ENCODE measurements at places on chromosomes 6 and 20.

DNA sequence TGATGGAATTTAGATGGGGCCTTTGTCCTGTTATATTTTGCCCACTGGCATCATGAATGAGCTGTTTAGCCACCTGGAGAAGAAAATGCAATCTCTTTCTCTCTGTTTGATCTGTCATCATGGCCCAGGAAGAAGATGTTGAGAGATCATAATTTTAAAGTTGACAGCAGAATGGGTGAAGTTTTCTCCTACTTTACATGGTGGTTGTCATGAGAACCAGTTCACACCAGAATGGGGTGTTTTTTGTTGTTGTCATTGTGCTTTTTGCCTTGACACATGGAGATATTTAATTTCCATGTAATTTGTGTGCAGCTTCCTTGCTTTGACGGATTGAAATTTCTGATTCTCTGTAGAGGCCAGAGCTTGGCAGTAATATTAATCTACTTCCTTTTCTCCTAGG lies 122.5 kb downstream of the FARS2 start:
- DNase-seq, result no peak

- DNase-seq, result no peak
Observed at GRCh38 chr6:141401168-141401567, 731.6 kb upstream of the GJE1 start.

DNA sequence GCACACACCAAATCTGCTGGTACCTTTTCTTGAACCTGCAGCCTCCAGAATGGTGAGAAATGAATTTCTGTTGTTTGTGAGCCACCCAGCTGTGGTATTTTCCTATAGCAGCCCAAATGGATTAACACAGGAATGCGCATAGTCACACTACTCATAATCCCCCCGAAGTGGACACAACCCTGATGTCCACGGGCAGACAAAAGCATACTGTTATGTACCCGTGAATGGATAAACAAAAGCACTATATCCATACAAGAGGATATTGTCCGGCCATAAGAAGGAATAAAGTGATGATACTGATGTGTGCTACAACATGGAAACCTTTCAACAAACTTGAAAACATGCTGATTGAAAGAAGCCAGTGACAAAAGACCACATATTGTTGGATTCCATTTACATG lies 25.1 kb upstream of the RPP40 start:
- DNase-seq, result no peak

DNA sequence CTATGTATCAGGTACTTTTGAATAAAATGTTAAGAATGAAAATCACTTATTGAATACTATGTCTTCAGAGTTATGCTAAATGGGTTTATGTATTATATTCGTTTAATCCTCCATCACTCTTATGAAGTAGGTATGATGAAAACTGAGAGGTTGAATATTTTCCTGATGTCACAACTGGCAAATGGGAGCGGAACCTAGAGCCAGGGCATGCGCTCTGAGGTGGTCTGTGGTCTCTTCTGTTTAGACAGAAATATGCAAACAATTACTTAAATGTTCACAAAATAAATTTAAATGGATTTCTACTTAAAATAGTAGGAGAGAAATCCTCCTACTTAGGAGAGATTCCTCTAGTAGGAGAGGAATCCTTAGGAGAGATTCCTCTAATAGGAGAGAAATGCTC lies 21.3 kb upstream of the UTRN start:
- no peak for DNase-seq

DNA sequence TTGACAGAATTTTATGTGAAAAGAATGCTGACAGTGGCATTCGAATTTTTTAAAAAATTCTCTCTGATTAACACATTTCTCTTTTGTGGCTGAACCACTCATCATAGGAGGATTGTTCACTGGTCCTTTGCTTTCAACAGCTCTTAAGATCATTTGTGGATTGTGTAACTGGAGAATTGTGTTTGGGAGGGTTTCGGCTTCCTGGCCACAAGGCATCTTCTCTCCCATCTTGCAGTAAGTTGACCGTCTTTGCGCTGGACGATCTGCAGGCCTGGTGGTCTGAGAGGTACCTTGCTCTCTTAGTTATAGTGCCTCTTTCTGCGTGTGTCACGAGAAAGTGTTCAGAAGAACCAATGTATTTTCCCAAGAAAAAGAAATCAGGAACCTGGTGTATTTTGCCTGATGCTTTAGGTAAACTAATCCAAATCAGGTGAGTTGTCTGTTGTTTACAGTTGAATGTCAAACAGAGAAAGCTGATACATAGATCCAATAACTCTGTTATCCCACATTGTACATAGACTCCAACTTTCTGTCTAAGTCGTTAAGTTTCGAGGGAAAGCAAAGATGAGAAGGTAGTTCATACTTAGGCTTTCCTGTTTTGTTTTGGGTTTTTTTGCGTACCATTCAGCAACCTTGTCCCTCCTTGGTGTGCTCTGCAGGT lies 14.8 kb upstream of the EXOC2 start:
- DNase-seq, result no peak

DNA sequence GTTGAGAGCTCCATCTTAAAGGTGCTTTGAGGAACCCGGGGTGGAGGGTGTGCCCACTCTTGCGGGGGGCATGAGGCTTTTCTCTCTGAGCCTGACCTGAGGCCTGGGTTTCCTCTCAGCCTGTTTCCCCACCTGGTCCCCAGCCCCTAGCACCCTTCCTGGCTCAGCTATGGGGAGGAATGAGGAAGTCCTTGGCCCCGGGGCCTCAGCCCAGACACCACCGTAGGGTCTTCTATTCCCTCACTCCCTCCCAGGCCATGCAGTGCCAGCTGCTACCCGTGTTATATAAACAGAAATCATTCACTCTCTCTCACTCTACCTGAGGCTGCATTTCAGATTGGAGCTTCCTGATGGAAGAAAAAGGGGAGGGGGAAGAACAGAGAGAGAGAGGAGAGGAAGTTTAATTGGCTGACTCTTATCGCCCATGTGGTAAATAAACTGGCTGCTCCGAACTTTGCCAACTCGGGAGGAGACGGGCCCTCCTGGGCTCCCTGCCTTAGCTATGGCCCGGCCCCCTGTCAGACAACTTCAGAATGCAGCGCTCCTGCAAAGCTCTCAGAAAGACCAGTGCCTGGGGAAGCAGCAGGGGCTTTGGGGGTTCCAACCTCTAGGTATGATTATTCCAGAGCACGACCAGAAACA lies 2.8 kb downstream of the CDH22 start:
- no peak for DNase-seq

DNA sequence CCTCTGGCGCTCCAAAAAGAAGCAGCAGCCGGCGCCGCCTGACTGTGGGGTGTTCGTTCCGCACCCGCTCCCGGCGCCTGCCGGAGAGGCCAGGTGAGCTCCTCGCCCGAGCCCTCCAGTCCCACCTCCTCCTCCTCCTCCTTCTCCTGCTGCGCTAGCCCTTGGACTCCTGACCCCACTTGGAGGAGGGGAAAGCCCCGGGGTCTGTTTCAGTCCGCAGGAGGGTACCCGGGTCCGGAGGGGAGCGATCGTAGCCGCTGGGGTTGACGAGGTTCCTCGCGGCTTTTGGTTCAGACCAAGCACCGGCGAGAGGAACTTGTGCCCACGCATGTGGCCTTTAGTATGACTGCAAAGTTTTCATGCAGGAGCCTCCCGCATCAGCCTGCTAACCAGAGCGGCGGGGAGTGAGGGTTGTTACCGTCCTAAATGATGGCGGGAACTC lies 493 bp downstream of the CRYBG1 start:
- DNase-seq, result peak; percentile 6

GRCh38 chr6:22666021-22666420 lies 96.7 kb downstream of the HDGFL1 start:
- no peak for DNase-seq

- DNase-seq, result no peak
Observed at GRCh38 chr6:26545627-26546026, 7.5 kb downstream of the HMGN4 start.

DNA sequence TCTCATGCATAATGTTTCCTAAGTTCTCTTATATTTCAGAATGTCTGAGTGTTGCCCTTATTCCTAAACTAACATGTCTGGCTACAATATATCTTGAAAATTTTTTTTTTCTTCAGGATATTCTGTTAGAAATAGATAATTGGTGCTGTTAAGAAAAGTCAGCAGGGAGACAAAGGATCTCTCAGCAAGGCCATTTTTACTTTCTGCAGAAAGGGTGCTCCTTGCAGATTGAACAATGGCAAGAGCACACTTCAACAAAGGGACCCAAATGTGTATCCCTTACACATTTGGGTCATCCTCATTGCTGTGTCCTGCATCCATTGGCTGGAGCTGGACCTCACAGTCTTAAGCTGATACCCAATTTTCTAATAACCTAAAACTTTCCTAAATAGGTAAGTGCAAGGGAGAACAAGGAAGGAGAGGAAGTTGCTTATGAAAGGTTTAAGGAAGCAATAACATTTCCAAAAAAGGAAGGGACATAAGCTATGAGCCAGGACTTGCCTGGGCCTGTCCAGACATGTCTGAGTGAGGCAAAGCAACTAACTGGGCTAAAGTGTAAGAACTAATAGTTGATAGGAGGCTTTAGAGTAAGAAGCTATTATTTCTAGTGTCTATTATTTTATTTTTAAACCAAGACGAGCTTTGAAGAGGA lies 429.6 kb downstream of the BCKDHB start:
- DNase-seq, result no peak

DNA sequence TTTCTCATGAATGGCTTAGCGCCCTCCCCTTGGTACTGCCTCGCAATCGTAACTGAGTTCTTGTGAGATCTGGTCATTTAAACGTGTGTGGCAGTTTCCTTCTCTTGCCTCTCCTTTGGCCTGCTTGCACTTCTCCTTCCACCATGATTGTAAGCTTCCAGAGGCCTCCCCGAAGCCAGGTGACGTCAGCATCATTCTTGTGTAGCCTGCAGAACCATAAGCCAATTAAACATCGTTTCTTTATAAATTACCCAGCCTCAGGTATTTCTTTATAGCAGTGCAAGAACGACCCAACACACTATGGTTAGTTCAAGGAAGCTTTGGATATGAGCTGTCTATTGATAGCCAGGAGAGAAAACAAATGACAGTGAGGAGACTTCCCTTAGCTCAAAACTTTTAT lies 29.5 kb upstream of the ADTRP start:
- DNase-seq, result no peak

DNA sequence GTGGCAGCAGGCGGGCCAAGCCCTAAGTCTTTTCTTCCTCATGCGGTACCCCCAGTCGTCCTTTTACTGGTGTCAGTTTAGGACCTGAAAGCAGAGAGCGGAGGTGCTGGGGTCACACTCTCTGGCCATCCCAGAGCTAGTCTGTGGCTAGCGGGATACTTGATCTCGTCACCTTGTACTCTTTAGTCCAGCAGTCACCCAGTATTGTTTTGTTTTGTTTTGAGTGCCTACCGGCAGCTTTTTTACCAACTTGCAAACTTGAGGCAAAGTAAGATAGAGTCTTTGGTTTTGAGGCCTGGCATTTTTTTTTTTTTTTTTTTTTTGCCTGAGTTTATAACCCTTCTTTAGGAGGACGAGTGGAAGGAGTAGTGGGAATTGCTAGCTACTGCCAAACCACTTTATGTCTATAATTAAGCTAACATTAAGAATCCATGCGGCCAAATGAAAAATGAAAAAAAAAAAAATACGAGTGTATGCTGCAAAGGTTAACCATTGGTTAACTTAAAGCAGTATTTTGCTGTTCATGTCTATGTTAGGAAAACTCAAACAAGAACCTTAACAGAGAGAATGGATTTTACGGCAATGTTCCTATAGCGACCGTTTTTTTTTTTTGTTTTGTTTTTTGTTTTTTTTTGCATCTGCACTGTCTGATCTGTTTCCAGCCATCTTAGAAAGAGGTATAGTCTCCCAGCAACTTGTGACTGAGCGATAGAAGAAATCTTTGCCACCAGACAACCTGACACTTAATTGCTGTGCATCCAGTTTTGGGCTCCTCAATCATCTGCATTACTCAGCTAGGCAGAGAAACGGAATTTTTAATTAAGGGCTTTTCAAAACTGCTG lies 56.9 kb downstream of the FAM217A start:
- DNase-seq, result no peak

DNA sequence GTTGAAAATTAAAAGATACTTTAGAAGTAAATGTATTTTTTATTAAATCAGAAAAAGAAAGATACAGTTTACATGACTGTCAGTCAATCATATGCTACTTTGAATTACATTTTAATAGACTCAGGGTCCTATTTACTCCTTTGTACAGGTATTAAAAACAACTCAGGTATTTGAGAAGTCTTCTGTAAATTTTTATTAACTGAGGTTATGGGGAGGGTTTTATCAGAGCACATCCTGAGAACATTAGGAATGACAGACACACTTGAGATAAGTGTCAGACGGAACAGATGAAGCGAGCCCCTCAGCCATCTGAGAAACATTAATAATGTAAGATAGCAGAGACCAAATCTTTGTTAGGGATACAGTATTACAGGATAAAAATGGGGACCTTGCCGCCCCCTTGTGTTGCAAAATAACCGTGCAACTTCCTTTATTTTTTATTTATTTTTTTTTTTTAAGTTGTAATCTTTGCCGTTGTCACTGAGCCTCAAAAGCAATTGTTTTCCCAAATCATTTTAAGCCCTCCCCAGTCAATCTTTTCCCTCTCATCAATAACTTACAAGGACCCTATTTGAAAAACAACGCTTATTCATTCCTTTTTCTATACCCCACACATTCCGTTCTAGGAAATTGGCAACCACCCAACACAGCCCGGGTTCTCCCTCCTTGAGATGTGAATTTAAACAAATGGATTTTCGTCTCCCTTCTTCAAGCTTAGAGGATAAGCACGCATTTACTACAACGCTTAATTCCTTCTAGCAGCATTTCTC lies 126.7 kb downstream of the BCAS1 start:
- no peak for DNase-seq

DNA sequence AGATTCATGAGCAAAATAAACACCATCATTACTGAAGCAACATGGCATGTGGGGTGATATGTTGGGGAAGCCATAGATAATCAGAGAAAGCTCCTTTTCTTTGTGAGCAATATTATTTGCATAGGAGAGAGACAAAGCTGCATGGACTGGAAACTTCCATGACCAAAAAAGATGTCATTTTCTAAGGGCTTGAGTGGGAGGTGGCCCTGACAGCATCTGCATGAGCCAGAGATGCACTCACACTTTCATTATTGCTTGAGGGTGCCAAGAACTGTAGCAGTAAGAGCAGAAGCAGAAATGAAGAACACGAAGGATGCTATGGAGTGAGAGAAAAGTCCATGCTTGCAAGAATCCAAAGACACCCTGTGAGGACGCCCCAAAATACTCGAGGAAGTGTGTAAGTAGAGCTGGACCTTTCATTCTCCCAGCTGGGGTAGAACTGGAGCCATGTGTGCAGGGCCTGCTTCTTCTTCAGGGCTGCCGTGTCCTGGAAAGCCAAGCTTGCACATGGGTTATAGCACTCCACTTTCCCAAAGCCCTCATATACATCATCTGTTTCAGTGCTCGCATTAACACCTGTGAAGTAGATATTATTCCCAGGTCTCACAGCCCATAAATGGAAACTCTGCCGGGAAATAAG lies 851.2 kb downstream of the DHX35 start:
- DNase-seq, result no peak

- DNase-seq, result no peak
Observed at GRCh38 chr6:18985996-18986395, 598.8 kb downstream of the RNF144B start.

- no peak for DNase-seq
Observed at GRCh38 chr20:4684837-4685413, 36.8 kb upstream of the PRND start.

GRCh38 chr6:66344796-66345195 lies 637.8 kb upstream of the EYS start:
- DNase-seq, result no peak

- no peak for DNase-seq
Observed at GRCh38 chr6:7201732-7202541, 94.2 kb downstream of the RREB1 start.

Data from NCI-H510A (cell line).